ENCODE measurements at places on chromosomes 7 and 10.

DNA sequence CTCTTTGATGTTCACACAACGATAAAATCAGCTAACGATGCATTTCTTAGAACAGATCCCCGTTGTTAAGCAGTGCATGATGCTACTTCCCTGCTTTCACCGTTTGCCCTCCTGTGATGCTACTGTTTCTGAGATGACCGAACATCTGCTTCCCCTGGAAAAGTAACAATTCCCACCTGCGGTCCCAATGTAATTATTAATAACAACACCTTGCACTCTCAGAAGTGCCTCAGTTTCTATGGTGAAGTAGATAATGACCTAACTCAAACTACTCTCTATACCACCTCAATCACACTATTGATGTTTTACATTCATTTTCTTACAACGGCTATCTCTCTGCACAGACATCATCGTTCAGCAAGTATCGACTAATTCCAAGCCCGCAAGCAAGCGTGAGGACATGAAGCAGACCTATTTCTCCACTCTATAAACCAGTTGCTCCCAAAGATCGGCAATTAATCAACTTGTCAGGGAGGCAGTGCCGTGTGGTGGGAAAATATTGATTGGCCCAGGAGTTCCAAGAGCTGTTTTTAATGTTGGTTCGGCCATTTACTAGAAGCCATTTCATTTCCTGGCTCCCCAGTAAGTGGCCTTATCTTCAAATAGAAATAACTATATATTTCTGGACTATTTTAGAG, 42.7 kb downstream of the FAM107B start:
- DNase-seq: peak; percentile 61

GRCh38 chr7:18064242-18064838, 36.7 kb upstream of the PRPS1L1 start:
- DNase-seq: no peak

DNA sequence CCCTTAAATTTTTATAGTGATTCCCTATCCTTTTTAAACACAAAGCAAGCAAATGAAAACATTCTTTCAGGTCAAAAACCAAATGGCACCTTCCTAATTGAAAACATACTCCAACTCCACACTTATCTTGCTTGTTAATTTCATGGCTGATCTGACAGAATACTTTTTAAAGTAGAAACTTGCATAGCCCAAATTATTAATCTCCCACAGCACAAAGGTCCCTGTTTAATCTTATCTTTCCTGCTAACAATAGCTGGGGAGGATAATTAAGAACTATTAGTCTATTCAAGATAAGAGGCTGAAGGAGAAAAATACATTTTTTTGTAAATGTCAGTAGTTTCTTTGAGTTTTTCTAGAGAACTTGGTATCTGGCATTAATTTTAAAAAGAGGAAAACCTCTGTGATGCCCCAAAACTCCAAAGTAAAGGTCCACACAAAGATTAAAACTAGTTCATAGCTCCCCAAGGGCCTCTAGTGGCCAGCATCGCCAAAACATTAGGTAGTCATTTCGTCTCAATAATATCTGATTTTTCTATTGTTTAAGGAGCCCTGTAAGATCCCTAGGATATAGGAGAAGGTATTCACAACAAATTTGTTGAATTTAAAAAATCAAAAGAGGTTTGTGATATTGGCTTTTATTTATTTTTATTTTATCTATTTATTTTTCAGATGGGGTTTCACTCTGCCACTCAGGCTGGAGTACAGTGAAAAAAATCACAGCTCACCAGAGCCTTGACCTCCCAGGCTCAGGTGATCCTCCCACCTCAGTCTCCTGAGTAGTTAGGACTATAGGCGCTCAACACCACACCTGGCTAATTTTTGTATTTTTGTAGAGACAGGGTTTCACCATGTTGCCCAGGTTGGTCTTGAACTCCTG, 14.7 kb downstream of the CDNF start:
- no peak for DNase-seq

GRCh38 chr10:14837003-14837756, 657 bp downstream of the CDNF start:
- DNase-seq: no peak

GRCh38 chr10:70715853-70716795, 43.8 kb downstream of the ADAMTS14 start:
- DNase-seq: no peak

GRCh38 chr7:135704074-135704473, 23.9 kb downstream of the SLC13A4 start:
- DNase-seq: no peak

DNA sequence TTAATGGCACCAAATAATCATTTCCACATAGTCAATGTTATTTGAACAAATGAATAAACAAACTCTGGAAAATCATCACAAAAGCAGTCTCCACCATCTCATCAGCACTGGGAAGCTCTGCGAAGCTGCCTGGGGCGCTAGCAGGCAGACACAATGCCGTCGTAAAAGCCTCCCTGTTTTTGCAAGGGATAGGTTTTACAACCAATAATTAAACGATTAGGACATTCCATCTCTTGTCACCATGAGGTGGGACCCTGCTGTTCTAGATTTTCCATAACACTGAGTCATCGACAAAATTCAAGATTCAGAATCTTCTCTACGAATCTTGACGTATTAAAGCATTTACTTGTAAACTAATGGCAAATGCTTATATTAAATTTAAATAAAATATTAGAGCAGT, 172.8 kb upstream of the AKR1E2 start:
- no peak for DNase-seq

DNA sequence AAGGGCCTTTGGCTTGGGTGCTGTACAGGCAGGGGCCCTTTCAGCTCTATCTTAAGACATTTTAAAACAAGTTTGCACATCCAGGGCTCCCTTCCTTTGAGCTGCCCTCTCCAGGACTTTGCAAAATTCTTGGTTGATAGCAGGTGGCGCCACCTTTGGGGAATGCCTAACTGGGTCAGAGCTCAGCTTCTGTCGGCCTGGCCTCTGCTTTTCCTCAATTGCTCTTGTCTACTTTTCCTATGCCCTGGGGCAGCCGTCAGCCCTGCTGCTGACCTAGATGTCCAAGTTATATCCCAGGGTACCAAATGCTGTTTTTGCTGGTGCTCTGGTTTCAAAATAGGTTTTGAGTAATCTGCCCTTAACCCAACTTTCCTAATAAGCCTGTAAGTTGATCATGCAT, 65.8 kb downstream of the APBB1IP start:
- no peak for DNase-seq

GRCh38 chr10:121732656-121733445, 134.6 kb upstream of the FGFR2 start:
- no peak for DNase-seq

- no peak for DNase-seq
These were observed 29.8 kb downstream of the PDLIM1 start for GRCh38 chr10:95260909-95261552.

GRCh38 chr7:17863095-17863808, 77.0 kb downstream of the SNX13 start:
- DNase-seq: no peak

- no peak for DNase-seq
These were observed 956.7 kb downstream of the CCSER2 start for GRCh38 chr10:85284778-85285770.

DNA sequence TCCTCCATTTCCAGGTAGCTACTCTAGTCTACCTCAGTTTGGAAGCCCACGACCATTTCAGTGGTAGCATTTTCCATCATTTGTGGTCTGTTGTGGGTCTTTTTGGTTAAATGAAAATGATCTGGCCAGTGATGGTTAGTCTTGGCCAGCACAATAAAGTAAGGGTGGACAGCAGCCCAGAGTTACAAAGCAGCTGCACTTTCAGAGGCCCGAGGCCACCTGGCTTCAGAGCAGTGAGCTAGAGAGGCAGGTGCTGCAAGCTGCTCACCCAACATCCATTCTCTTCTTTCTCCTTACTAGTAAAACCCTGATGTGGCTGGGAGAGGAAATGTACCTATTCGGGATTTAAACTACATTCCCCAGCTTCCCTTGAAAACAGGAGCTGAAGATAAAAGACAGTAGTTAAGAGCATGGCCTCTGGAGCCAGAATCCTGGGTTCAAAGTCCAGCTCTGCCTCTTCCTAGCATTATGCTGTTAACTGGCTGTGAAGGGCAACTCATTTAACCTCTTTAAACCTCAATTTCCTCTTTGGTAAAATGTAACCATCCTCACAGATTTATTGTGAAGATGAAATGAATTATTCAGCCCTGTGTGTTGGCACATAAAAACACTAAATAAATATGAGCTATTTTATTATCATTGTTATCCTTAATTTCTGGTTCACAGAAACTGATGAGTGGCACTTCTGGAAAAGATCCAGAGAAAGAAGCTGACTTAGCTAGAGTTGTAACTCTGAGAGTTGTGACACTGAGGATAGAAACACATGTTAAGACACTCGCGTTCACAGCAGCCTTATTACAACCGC, 517.4 kb downstream of the PARD3 start:
- no peak for DNase-seq

GRCh38 chr7:134605978-134606923, 40.4 kb upstream of the BPGM start:
- DNase-seq: peak; percentile 61

DNA sequence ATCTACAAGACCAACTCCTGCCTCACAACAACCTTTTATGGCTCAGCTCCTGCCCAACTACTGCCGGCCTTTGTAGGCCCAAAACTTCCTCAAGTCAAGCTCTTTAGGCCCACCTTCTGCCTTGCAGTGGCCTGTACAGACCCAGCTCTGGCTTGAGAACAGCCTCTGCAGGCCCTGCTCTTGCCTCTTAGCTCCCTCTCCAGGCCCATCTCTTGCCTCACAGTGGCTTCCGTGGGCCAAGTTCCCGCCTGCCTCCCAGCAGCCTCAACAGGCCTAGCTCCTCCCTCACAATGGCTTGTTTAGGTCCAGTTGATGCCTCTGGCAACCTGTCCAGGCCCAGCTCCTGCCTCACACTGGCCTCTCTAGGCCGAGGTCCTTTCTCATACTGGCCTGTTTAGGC, 32.4 kb upstream of the VKORC1L1 start:
- no peak for DNase-seq

- no peak for DNase-seq
These were observed 5.8 kb upstream of the PRKAG2 start for GRCh38 chr7:151882734-151883133.

DNA sequence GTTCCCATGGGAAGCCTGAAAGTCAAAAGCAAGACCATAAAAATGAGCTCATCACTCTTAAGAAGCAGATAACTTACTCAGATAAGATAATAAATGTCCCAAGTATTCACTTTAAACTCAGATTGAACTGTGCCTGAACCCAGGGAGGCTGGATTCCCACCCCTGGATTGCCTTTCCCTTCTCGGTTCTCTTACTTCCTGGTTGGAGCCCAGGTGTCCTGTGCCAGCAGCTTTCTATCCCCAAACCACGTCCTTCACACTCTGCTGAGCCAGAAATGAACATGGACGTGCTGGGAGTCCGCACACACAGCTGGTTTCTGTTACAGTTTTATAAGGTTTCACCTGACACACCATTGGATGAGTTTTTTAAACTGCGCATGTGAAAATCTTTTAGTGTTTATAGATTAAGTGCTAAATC, 636.2 kb upstream of the IGFBP3 start:
- no peak for DNase-seq

DNA sequence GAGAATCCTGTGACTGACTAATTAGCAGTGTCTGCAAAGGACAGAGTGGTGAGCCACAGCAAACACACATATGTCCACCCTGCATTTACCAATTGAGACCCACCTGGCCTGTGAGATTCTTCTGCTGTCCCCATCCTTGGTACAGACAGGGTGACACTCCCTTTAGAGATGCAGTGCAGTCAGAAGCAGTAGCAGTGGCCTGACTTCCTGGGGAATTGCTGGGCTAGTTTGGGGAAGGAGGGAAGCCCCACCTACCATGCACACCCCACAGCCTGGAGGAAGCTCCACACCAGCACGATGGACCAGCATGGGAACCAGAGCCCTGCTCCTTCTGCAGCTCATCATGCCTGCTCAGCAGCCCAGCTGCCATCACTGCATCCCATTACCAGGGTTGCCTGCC, 924.9 kb upstream of the ZNF722 start:
- no peak for DNase-seq

DNA sequence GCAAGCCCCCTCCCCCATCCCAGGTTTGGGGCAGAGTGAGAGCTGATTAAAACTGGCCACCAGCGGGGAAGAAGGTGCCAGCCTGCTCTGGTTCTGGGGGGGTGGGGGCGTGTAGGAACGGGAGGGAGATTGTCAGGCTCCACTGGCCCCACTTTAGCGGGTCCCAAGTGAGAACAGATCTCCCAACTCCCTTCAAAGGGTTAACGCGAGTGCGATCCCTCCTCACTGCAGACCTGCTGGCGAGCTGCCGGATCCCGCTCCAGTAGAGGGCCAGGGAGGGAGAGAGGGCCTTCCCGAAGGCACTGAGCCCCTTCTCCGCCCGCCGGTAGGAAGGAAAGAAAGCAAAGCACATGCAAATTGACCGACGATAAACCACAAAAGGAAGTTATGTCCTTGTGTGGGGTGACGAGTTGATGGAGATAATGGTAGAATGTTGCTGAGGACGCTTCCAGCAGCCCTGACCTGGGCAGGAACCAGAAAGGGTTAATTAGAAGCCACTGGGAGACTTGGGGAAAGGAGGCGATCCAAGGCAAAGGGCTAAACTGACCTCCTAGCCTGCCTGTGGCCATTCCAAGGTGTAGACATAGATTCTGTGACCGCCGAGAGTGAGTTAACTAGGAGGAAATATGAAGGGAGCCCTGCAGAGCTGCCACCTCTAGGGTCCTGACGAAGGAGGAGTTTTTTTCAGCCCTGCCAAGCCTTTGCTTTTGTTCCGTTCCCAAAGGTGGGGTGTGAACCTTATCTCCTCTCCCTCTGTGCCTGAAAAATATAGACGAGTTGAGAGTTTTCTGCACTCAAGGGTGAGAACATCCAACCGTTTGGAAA, 1.5 kb downstream of the NRG3 start:
- no peak for DNase-seq

GRCh38 chr10:25631471-25631870, 302.6 kb upstream of the MYO3A start:
- no peak for DNase-seq

DNA sequence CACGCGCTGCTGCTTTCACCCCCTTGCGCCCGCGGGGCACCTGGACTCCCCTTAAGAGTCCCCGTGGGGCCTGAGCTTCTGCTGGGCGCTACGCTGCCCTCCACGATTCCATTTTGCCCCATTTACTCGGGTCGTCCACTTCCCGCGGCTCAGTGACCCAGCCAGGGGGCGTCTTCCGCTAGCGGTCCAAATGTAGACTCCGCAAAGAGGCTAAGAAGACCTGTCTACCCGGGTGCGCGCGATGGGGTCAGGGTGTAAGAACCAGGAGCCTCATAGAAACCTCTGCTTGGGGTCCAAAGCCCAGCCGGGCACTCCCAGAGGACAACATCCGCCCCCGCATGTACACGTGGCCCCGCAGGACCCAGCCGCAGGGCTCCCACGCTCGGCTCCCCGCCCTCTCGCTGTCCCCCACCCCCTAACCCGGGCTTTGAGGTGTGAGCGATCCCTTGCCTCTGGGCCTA, 5.2 kb upstream of the HMX2 start:
- no peak for DNase-seq

All from NCI-H2227 treated with DMSO at 0.1 percent for 48 hours (cell line).